ENCODE measurements at places on chromosomes 5 and 9.

DNA sequence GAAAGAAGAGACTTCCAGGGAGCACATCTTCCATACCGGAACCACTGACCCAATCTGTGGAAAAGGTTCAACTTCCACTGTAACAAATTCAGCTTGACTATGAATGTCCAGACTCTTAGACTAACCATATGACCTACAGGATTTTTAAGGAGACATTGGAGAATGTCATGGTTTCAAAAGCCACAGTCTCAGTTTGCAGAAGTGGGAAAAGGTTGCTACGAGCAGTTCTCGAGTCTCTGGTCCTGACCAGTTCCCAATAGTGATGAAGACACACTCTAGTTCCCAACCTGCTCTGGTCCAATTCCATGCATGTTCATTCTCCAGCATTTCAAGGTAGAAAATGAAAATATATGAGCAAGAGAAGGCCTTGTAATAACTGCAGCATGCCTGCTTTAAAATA, 158.0 kb downstream of the MAPKAP1 start:
- no peak for DNase-seq

GRCh38 chr5:8474569-8474930, 605.6 kb downstream of the MTRR start:
- no peak for DNase-seq

GRCh38 chr5:172098046-172098445, 90.0 kb downstream of the STK10 start:
- DNase-seq = no peak

GRCh38 chr9:96408409-96409280, 9.5 kb downstream of the ZNF367 start:
- no peak for DNase-seq

- DNase-seq = no peak
Measured at GRCh38 chr9:84711936-84712335, 42.4 kb downstream of the NTRK2 start.

- no peak for DNase-seq
Measured at GRCh38 chr9:93994132-93994531, 39.0 kb upstream of the BARX1 start.

GRCh38 chr5:150780816-150781221, 2.3 kb downstream of the SMIM3 start:
- no peak for DNase-seq

- DNase-seq = no peak
Measured at GRCh38 chr5:36777105-36777757, 99.3 kb upstream of the NIPBL start.

- DNase-seq = no peak
Measured at GRCh38 chr9:90064971-90065370, 460.2 kb downstream of the GADD45G start.

DNA sequence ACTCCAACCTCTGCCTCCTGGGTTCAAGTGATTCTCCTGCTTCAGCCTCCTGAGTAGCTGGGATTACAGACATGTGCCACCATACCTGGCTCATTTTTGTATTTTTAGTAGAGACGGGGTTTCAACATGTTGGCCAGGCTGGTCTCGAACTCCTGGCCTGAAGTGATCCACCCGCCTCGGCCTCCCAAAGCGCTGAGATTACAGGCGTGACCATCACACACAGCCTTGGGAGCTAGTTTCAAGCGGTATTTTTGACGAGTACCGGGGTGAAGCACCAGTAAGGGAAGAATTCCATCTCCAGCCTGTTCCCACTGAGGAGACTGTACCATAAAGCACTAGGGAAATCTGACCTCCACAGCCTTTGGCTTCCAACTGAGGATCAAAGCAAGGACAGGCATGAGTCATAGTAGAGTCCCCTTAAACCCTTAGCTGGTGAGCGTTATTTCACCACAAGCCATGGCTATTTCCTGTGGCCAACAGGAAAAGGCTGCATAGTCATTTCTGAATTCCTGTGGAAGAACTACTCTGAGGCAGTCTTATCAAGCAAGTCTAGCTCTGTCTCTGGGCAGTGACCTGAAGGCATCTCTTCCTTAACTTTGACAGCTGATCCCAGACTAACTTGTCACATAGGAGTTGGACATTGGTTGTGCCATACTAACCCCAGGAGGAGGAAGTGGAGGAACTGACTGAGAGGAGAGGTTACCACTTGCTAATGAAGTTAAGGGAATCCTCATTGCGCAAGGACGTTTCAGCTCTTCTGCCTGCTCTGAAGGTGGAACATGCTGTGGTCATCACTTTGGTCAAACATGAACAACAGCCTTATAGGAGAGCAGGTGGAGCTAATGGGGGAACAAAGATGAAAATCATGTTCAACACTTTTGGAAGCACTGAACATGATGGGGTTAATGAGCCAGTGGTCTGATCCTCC, 85.8 kb upstream of the DMRT1 start:
- DNase-seq = no peak

- no peak for DNase-seq
Measured at GRCh38 chr5:36688722-36689121, 82.3 kb downstream of the SLC1A3 start.

- DNase-seq = no peak
Measured at GRCh38 chr5:154653764-154654485, 101.3 kb upstream of the LARP1 start.

GRCh38 chr5:10149911-10150310, 99.8 kb downstream of the ATPSCKMT start:
- no peak for DNase-seq

GRCh38 chr5:139131921-139132432, 66.2 kb downstream of the SIL1 start:
- no peak for DNase-seq

DNA sequence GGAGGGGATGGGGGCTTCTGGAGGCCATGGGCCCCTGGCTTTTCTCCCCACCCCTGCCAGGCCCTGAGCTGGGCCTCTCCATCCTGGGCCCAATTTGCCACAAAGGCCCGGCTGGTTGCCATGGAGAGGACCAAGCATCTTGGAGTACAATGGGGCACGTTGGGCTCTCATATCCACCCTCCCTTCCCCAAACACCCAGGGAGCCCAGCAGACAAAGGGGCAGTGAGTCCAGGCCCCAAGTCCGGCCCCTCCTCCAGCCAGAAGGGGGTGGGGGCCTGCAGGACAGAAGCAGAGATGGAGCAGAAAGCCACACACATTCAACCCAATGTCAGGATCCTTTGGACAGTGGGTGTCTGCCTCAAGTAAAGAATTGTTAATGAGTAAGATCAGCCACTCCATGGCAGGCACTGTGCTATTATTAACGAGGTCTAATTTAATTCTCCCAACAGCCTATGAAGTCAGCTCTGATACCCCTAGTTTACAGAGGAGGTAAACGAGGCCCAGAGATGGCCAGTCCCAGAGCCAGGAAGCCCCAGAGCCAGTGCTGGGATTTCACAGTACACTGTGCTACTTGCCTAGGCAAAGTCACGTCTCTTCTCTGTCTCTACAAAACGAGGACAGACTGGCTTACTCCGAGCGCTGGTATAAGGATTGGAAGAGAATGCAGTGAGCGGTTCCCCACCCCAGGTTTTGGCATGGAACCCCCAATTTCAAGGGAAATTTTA, 2.3 kb downstream of the CRB2 start:
- DNase-seq = no peak

- no peak for DNase-seq
Measured at GRCh38 chr5:8333977-8334376, 465.0 kb downstream of the MTRR start.

GRCh38 chr9:20351715-20352114, 270.6 kb downstream of the MLLT3 start:
- no peak for DNase-seq

DNA sequence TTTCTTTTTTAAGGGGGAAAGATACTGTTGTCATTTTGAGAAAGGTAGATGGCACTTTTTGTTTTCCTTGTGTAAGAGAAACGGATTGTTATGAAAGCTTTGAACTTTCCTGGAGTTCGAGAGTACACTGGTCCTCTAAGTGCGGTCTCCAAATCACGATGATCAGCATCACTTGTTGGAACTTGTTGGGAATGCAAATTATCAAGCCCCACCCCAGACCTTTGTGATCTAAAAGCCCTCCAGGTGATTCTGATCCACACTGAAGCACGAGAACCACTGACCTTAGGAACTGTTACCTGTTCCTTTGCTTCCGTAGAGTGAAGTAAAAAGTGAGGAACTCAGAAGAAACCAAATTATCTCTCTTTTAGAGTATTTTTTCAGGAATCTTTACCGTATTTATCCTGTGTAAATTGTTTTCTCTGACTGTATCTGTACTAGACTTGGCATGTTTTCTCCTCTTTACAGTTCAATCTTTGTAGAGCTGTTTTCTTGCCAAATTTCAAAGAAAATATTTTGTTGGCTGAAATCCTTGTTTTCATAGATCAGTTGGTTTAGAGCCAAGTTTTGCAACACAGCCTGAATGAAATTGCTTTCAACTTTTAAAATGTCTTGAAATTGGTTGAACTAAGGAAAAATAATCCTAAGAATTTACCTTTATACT, 4.0 kb downstream of the MAT2B start:
- no peak for DNase-seq

- no peak for DNase-seq
Measured at GRCh38 chr9:118000581-118000980, 296.4 kb downstream of the TLR4 start.

DNA sequence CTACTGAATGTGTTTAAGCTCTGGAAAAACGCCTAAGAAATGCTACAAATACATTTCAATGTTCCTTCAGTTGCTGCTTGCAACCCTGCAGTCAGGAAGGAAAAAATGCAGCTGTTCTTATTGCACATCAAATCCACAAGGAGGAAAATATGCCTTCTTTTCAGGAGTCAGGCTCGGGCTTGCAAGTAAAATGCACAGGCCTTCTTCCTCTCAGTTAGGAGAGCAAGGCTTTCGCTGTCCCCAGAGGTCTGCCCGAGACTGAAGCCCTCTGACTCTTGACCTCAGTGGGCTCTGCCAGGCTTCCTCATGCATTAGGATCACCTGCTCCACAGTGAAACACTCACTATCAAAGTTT, 899 bp upstream of the SHC3 start:
- DNase-seq = no peak

DNA sequence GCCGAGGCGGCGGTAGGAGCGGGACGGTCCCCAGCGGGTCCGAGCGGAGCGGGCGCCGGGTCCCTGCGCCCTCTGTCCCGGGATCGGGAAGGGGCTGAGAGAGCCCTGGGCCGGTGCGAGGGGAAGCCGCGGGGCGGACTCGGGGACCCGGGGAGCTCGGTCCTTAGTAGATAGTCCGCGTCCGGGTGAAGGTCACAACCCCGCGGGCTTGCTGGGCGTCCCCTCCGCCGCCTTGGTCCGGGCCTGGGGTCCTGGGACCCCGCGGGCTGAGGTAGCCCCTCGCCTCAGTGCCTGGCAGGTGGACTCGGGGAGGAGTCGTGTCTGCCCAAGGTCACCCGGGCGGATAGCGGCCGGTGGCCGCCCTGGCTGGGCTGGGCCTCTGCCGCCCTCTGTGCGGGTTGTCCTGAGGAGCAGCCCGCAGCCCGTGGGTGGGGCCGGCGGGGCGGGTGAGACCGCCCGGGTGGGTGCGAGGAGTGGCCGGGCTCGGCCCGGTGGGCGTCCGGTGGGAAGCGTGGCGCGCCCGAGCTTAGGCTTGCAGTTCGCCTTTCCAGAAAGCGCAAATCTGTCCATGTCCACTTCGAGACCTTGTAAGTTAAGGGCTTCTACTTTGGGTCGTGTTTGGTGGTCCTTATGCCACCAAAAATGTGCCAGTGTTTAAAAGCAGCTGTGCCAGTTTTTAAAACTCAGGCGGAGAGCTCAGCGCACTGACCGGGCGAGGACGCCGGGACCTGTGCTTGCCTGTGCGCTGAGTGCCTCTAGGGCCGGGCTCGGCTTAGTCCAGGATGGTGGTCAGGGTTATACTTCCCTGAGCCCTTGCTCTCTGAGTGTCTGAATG, 554 bp downstream of the SDHA start:
- DNase-seq = no peak

- no peak for DNase-seq
Measured at GRCh38 chr9:84002344-84002743, 21.7 kb downstream of the RMI1 start.

GRCh38 chr9:132983491-132984201, 5.2 kb downstream of the GFI1B start:
- DNase-seq = no peak

- DNase-seq = peak; percentile 66
Measured at GRCh38 chr9:114382699-114383520, 4.9 kb downstream of the AKNA start.

GRCh38 chr9:15156241-15156640, 150.8 kb downstream of the TTC39B start:
- DNase-seq = no peak

DNA sequence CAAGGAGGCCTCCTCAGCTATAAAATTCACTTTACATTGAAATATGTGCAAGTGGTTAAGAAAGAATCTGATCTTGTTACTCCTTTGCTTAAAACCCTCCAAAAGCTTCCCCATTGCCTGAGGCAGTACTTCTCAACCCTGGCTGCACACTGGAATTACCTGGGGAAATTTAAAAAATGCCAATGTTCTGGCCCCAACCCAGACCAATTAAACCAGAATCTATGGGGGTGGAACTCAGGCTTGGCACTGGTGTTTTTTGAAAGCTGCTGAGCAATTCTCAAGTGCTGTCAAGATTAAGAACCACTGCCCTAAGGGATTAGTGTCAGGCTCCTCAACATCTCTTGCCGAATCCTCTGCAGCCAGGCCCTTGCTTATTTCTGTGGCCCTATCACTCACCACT, 269.6 kb downstream of the ELAVL2 start:
- no peak for DNase-seq

DNA sequence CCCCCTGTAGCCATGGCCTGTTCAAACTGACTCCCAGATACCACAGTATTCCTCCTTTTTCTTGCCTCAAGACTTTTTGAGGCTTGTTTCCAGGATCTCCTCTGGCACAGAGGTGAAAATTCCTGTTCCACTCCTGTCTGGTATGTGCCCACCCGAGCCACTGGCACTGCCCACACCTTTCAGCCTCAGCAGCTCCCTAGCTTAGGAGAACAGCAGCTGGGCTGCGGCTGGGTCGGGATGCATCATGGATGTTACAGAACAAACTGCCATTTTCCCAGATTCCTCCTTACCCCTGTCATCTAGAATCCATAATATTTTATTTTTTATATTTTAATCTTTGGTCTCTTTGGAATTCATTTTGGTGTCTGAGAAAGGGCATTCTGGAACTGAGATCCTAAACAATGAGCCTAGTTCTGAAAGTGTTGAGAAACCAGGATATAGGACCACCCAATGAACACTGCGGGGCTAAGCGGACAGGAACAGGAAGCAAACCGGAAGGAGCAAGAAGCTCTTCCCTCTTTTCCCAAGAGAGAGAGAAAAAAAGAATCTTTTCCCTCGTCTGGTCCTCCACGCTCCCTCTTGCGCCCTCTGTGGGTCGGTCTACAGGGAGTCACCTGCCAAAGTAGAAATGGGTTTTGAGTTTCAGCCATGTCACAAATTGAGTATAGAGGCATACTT, 12.5 kb downstream of the OR2S2 start:
- peak; percentile 47 for DNase-seq

DNA sequence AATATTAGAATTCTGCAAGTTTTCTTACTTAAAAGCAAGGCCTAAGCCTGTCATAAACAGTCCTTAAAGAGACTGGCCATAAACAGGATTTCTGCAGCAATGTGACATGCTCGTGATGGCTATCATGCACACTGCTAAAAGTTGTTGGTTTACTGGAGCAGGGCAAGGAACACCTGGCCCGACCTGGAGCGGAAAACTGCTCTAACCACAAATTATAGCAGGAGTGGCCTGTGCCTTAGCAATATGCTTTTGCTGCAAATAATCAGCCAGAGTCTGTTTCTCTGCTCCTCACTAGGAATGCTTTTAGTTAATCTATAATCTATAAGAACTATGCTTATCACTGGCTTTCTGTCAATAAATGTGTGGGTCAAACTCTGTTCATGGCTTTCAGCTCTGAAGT, 322.9 kb upstream of the RPS23 start:
- no peak for DNase-seq

All from stimulated activated CD8-positive, alpha-beta memory T cell treated with anti-CD3 and anti-CD28 coated beads, Interleukin-2, amount 100 ng/mL, for 48 hours (primary cell).